Pulmonary artery endothelial cell (primary cell): ENCODE measurements at places on chromosomes 2 and 18. TPM values are rescaled to one million over a fixed set of nuclear protein-coding genes. Genes with fewer than 3 reads are reported as not detected.

DNA sequence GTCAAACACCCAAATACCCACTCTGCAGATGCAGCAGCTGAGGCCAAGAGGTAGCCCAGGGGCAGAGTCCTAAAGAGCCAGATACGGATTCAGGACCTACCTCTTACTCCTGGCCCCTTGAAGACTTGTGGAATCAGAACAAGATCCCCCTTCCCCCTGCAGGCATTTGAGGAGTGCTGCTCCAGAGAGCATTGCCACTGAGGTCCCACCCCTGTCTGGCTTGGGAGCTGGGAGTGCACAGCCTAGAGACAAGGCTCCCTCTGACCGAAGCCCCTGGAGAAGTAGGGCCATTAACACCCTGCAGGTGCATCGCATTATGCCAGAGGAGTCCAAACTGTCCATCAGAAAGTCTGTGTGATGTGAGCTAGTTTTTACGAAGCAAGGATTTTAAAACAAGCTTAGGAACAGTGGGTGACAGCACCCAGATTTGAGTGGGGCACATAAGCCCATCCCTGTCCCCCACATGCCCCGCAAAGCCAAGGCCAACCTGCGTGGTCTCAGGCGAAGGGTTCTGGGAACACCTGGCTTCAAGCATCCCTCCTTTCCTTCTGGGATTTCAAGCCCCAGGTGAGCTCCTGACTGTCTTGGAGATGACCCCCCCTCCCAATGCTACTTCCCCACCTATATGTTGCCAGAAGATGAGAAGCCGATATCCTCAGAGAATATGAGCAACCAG is 48.4 kb downstream of the MTERF4 start:
- DNase-seq = no peak

DNA sequence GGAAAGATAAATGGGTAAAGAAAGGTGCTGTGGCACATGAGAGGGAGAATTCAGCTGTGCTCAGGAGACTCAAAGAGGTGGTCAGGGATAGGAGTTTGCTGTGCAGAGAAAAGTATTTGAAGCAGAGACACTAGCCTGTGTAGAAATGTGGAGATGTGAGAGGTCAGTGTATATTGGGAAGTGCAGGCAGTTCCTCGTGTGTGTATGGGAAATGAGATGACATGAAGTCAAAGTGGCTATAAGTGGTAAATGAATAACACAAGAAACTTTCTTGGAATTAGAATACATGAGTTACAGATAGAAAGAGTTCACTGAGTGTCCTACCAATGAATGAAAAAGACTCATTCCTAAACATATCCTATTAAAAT is 11.6 kb downstream of the MAP3K20 start:
- no peak for DNase-seq

GRCh38 chr2:23491591-23492336 is 106.8 kb downstream of the KLHL29 start:
- DNase-seq = no peak

GRCh38 chr2:237358721-237359517 is 55.0 kb downstream of the COL6A3 start:
- DNase-seq = no peak

- DNase-seq = no peak
These were observed 102.9 kb downstream of the TSN start for GRCh38 chr2:121858369-121858768.

DNA sequence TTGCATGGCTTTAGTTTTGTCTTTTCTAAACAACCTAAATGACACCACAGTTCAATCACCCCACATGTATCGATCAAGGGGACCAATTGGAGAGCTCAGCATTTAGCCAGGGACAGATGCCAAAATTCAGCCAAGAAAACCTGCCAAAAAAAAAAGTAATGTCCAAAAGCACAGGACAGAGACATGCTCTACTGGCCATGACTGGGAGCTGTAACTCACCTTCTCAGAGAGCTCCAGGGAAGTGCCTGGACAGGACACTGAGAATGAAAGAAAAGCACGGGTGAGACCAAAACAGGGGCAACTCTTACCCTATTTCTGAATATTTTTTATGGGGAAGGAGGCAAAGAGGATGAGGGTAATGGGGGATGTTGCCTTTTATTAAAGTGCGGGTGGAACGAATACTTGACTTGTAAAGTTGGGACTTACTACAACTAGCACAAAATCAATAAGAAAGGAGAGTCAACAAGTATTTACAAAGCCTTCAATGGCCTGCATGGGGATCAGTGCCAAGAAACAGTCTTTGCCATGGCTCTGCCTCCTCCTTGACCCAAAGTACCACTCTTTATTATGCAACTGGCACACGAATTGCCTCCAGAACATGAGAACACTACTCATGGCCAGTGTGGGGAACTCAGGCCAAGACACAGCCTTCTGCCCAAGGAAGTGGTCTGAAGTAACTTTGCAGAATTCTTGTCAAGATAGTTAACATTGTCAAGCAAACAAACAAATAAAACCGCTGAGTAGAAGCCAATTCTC is 72.9 kb upstream of the HK2 start:
- DNase-seq = no peak

GRCh38 chr2:170950221-170950761 is 21.2 kb downstream of the GORASP2 start:
- no peak for DNase-seq

Gene MOGAT1
- total RNA-seq = not detected in 2 replicates

Gene MEP1B
- total RNA-seq = not detected in 2 replicates

Gene REG3A
- total RNA-seq = not detected in 2 replicates

Gene TAF4B
- 4.9 and 5.4 TPM in 2 replicates for total RNA-seq

Gene CSRNP3
- total RNA-seq = not detected in 2 replicates

Gene PRSS56
- not detected in 2 replicates for total RNA-seq
